ENCODE measurements at places on chromosomes 1 and 21.

GRCh38 chr1:48903291-48903690, 126.6 kb upstream of the BEND5 start:
- no peak for DNase-seq

- no peak for DNase-seq
These were observed 176.9 kb upstream of the CAMK1G start for GRCh38 chr1:209406595-209406994.

GRCh38 chr1:29824025-29824424, 587.7 kb downstream of the PTPRU start:
- no peak for DNase-seq

DNA sequence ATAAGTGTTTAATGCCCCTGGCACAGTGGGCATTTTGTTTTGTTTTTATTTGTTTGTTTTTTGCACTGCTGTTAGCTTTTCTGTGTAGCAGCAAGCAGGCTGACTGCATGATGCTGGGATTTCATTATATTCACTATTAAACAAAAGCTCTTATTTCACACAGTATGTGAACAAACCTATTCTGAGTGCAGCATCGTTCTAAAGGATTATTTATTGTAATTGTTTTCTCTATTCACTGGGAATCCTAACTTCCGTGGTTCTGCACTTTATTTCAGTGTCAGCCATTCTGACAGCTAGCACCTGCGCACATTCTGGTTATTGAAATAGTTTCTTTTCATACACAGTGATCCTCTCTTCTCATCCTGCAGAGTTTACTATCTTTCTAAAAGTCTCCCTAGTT, 595.0 kb downstream of the NEGR1 start:
- no peak for DNase-seq

DNA sequence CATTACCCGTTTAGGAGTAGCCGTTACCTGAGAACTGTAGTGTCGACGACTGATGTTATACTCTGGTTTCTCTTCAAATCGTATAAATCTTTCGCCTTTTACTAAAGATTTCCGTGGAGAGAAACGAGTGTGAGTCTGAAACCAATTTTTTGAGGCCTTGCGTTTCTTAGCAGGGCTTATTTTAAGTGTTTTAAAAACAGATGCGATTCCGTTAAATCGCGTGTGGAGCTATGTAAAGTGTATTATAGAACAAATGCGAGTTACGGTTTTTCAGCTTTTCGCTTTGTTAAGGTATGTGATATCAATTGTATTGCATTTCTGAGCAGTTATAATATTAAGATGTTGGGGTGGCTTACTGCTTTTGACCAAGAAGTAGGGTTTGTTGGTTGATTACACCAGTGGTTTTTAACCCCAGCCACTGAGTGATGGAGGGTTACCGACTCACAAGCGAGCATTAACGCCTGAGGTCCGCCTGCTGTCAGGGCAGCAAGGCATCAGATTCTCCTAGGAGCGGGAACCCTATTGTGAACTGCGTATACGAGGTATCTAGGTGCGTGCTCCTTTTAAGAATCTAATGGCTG, 18.0 kb downstream of the KIAA2013 start:
- DNase-seq = peak; percentile 94

GRCh38 chr1:10941891-10942541, 70.4 kb upstream of the TARDBP start:
- DNase-seq = no peak

- DNase-seq = no peak
These were observed 122.5 kb upstream of the COA6 start for GRCh38 chr1:234250747-234251146.

GRCh38 chr21:41895643-41896493, 16.7 kb upstream of the PRDM15 start:
- DNase-seq = no peak

GRCh38 chr1:198655459-198656121, 16.8 kb downstream of the PTPRC start:
- no peak for DNase-seq

DNA sequence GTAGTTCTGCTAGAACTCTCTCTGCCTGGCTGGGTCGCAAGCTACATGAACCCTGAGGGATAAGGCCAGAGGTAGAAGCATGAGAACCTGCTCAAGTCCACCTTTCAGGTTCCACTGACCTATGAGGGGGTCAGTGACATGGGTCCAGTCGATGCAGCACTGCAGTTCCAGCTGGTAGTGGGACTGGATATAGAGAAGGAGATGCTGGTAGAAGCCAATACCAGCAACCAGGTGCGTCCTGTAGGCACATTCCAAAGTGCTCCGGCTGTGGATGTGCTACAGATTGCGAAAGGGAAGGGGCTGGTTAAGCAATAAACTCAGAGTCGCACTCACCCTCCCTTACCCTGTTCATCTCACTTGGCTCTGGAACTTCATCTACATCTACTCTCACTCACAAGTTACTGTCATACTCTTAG, 5.7 kb downstream of the SMG5 start:
- DNase-seq = no peak

DNA sequence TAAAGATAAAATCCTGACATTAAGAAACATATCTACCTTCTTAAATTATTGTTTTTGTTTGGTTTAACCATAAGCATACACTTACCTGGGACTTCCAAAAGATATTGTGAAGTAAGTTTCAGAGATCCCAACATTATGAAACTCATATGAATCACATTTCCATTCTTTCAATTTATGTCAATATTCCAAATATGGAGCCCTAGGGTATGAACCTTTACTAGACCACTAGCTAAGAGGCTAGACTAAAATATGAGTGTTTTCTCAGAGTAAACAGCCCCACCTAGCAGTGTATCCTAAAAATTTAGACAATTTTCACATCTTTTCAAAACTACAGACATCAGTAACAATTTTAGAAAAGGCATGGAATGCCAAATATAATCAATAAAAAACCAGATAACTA, 24.4 kb downstream of the SCAF4 start:
- DNase-seq = no peak

- DNase-seq = no peak
These were observed 64.2 kb upstream of the CASZ1 start for GRCh38 chr1:10860682-10861081.

GRCh38 chr21:46540087-46540710, 64.7 kb downstream of the S100B start:
- no peak for DNase-seq

- DNase-seq = no peak
These were observed 26.5 kb downstream of the CAMK1G start for GRCh38 chr1:209609791-209610630.

DNA sequence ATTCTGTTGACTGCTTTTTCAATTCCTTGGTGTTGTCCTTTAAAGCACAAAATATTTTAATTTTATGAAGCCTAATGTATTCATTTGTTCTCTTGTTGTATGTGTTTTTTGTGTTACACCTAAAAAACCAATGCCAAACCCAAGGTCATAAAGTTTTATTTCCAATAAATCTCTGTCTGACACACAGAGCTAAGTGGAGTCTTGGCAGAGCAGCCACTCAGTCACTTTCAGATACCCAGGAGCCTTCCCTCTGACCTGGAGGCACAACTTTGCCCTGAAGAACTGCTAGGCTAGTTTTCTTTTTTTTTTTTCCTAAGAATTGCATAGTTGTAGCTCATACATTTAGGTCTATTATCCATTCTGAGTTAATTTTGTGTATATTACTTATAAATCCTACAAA, 71.2 kb upstream of the BCL9 start:
- no peak for DNase-seq

DNA sequence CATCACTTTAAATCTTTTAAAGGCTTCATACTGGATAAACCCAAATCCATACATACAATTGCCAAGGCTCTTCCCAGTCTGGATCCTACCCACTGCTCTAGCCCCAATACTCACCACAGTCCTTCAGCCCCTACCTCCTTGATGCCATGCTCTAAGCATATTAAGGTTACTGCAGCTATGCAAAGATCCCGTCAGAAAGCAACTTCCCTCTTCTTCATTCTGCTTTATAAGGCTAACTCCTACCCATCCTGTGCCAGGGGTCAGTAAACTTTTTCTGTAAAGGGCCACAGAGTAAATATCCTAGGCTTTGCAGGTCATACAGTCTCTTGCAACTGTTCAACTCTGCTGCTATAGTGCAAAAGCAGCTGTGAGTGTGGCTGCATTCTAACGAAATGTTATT, 34.3 kb upstream of the MTF1 start:
- no peak for DNase-seq

GRCh38 chr1:212228591-212229119, 56.6 kb upstream of the PPP2R5A start:
- DNase-seq = no peak

DNA sequence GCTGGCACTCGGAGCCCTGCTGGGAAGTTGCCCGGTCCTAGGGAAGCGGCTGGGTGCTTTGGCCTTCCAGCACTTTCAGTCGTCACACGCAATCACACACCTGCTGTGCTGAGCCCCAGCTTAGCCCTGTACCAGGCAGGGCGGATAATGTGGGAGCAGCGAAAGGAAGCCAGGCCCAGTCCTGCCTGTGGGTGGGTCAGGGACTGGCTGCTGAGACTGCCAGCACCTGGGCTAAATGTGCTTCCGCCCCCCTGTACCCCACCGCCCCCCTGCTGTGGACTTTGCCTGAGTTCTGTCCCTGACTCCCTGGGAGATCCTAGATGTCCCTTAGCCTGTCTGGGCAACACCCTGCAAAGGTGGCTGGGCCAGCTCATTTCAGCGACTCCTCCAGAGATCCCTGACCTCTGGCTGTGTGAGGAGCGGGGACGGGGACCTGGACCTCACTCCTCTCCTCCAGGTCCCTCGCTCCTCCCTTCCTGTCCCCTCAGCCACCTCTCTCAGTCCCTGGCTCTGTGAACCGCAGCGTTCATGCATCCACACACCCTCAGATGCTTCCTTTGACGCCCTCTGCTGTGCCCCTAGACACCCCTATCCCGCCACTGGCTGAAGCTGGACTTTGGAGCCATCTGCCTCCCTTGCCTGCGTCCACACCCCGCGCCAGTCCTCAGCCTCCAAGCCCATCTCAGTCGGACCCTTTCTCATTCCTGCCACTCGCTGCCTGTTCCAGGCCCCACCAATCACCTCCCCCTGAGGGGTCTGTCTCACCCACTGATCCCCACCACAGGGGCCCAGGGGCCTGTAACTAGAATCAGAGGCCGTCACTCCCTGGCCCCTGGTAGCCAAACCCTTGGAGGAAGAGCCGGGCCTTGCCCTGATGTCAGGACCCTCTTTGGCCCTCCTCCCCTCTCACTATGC, 1.4 kb downstream of the MMEL1 start:
- DNase-seq = no peak

DNA sequence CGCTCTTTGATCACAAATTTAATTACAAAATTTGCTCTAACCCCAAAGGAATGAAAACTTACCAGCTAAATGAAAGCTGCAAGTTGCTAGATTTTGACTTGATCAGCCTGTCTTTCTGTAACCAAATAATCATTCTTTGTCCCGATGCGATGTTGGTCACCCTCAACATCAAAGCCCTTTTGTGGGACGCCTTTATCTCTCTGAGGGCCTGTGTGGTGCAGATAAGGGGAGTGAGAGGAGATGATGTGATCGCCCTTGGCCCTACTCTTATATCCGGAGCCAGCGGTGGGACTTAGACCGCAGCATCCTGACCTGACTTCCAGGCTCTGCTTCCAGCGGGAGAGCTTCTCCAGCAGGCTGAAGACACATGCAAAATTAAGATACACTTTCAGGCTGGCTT, 19.3 kb upstream of the UMODL1 start:
- no peak for DNase-seq

DNA sequence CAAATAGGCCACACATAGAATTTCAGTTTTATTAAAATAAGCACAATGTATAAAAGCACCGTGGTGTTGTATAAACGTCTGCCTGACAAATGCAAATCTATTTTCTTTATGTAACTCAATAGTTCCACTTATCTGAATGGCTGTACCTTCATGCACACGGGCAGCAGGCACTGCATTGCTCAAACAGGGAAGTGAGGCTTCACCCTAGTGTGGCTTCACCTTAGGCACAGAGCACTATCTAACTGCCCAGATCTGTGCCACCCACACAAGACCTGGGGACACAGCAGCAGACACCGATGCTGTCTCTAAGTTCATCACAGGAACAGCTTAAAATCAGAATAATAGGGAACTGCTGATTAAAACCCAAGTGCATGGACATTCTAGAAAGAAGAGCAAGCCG, 6.0 kb upstream of the KNCN start:
- DNase-seq = no peak

DNA sequence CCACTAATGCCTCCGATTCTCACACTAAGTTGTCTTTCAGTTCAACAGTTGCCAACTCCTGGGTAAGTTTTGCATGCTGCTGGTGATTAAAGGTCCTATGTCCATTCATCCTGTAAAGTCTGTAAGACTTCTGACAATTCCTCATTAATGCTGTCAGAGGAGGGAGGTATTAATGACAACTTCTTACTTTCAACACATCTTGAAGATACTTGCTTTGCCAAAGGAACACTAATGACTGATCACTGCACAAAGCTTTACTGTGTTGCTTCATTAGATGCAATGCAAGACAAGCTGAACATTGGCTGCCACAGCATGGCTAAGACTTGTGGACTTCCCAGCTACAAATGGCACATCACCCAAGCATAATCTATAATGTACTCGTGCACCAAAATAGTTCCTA, 114.6 kb upstream of the PRDX6 start:
- DNase-seq = no peak

DNA sequence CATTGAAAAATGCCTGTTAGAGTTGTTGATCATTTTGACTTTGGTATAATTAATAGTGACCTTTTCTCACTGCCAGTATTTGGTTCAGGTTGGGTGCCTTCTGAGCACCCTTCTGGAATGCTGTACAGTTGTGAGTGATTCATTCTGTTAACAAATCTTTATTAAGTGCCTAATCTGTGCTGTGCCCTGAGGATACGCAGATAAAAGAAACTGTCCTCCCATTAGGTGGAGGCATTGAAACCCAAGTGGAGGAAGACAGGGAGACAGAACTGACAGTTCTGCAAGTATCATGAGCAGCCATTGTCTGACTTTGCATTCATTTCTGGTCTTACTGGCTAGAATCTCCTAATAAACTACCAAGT, 76.1 kb upstream of the ZNF326 start:
- no peak for DNase-seq

GRCh38 chr1:225651376-225651871, 1.5 kb downstream of the ENAH start:
- no peak for DNase-seq

- DNase-seq = no peak
These were observed 10.4 kb upstream of the WNT3A start for GRCh38 chr1:227996187-227996950.

DNA sequence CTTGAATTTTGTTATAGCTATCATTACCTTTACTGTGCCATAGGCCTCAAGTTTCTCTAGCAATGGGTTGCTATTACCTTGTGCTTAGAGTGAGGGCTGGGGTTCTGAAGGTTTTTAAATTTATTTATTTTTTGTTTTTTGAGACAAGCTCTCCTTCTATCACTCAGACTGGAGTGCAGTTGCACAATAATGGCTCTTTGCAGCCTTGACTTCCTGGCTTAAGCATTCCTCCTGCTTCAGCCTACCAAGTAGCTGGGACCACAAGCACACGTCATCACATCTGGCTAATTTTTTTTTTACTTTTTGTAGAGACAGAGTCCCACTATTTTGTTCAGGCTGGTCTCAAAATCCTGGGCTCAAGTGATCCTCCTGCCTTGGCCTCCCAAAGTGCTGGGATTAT, 41.5 kb downstream of the SNX27 start:
- no peak for DNase-seq

All from NCI-H524 treated with DMSO at 0.1 percent for 48 hours (cell line).